ENCODE measurements at places on chromosomes 2 and 18.

DNA sequence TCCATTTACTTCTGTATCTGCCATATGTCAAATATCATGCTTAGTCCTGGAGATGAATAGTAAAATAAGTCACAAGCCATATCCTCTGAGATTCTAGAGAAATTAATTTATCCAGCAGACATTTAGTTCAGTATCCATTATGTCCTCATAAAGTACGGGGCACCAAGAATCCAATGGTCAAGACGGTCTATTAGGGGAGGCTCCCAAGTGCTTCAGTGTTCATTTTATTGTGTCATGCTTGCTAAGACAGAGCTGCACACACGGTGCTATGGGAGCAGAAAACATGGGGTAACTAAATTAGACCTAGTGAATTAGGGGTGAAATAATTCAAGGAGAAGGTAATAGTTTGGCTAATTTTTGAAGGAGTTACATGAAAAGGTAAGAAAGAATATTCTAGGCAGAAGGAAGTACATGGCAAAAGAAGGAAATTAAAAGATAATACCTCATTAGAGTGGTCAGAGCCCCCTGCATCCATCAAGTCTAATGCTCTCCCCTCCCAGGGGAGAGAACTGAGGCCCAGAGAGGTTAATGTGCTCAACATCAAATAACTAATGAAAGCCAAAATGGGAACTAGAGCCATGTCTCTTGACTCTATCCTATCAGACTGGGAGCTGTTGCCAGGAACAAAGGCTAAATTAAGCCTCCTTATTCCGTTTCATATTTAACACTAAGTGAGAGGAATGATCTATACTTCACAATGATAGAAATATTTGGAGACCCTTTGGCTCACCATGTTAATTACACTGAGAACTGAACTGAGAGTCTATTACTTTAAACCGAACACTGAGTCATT lies 358.7 kb downstream of the LRRTM1 start:
- no peaks in the 10 kb centered on the region for H3K36me3 ChIP-seq
- DNase-seq, result no peak
- no peak overlapping the region for H3K27ac ChIP-seq
- H3K4me3 ChIP-seq, result no peak overlapping the region
- peaks cover 7% of the 10 kb centered on the region for H3K27me3 ChIP-seq

DNA sequence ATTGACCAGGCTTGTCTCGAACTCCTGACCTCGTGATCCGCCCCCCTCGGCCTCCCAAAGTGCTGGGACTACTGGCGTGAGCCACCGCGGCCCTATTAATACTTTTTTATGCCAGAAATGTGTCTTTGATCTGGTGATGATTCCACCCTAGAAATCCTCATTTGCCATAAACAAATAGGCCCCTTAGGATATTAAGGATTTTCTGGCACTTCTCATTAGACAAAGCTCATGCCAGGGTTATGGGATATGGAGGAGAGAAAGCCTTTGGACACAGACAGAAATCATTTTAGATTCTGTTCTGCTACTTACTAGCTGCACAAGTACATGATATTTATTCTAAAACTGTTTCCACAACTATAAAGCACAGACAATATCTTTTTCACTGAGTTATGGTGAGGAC lies 24.1 kb downstream of the SLC40A1 start:
- no peak overlapping the region for H3K27ac ChIP-seq
- H3K4me3 ChIP-seq, result no peak overlapping the region
- no peaks in the 10 kb centered on the region for H3K36me3 ChIP-seq
- H3K4me1 ChIP-seq, result peaks cover 24% of the 10 kb centered on the region
- no peaks in the 10 kb centered on the region for H3K27me3 ChIP-seq

DNA sequence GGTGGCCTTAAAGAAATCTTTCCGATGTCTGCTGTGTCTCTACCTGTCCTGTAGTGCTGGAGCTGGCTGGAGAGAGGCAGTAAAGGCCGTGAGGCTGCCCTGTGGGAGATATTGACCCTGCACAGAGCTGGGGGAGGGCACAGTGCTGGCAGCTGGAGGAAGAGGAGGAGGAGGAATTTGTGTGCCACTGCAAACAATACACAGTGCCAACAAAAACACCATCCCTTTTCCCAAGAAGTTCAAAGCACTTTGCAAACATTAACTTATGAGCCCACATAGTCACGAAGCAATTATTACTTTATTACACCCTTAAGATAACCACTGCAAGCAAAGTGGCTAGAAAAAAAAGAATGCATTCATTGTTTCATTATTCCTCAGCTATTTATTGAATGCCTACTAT lies 45.0 kb upstream of the CYTIP start:
- no peaks in the 10 kb centered on the region for H3K36me3 ChIP-seq
- H3K4me3 ChIP-seq, result no peak overlapping the region
- no peaks in the 10 kb centered on the region for H3K27me3 ChIP-seq
- no peaks in the 10 kb centered on the region for H3K4me1 ChIP-seq

- peak overlapping the region; percentile 13 for H3K27ac ChIP-seq
- DNase-seq, result no peak
- H3K36me3 ChIP-seq, result no peaks in the 10 kb centered on the region
- no peaks in the 10 kb centered on the region for H3K27me3 ChIP-seq
Measured at GRCh38 chr2:63378589-63378988, 209.7 kb downstream of the WDPCP start.

DNA sequence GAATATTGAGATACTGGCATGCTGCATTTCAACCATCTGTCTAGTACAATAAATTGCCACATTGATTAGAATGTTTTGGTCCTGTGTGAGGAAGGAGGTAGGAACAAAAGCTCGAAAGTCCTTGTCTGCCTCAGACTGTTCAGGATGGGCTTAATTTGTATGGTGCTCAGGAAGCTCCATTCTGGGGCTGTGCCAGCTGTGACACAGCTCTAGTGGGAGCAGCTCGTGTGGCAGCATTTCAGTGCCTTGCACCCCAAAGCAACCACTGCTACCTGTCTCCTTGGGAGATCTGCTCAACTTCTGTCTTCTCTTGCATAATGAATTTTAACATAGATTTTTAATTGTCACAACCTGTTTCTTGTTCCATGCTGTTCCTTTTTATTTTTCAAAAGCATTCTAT lies 144.4 kb upstream of the THUMPD2 start:
- no peak overlapping the region for H3K4me3 ChIP-seq
- DNase-seq, result no peak
- no peaks in the 10 kb centered on the region for H3K36me3 ChIP-seq
- H3K27me3 ChIP-seq, result no peaks in the 10 kb centered on the region
- no peaks in the 10 kb centered on the region for H3K4me1 ChIP-seq

GRCh38 chr2:157789933-157790511 lies 86.1 kb downstream of the ACVR1 start:
- no peaks in the 10 kb centered on the region for H3K4me1 ChIP-seq
- no peak for DNase-seq
- no peaks in the 10 kb centered on the region for H3K36me3 ChIP-seq
- no peak overlapping the region for H3K4me3 ChIP-seq

DNA sequence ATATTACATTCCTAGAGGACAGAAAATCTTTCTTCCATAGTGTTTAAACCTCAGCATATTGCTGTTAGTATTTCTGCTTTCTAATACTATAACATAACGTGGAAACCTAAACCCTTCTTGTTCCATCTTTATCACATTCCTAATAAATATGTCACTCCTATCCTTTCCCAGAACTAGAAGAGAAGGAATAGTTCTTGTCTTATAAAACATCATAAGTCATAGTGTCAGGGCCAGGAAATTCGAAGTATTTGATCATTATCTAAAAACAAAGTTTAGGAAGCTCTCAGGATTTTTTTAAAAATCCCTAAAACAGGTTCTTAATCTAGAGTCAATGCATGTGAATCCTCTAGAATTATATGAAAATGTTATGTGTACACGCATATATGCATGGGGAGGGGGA lies 2.0 kb downstream of the NHEJ1 start:
- H3K27me3 ChIP-seq, result no peaks in the 10 kb centered on the region
- H3K4me1 ChIP-seq, result 0 out of 2 replicates have a peak, but pooled peaks cover 8% of the 10 kb centered on the region

- H3K27me3 ChIP-seq, result no peaks in the 10 kb centered on the region
- no peak for DNase-seq
- no peak overlapping the region for H3K27ac ChIP-seq
- H3K4me1 ChIP-seq, result no peaks in the 10 kb centered on the region
- no peak overlapping the region for H3K4me3 ChIP-seq
- H3K36me3 ChIP-seq, result no peaks in the 10 kb centered on the region
Measured at GRCh38 chr18:34281722-34282121, 57.0 kb upstream of the NOL4 start.

- no peak overlapping the region for H3K27ac ChIP-seq
- no peak for DNase-seq
- no peaks in the 10 kb centered on the region for H3K36me3 ChIP-seq
- H3K27me3 ChIP-seq, result peaks cover 10% of the 10 kb centered on the region
Measured at GRCh38 chr2:59027320-59027719, 786.2 kb upstream of the FANCL start.

GRCh38 chr18:68865021-68865420 lies 67.1 kb downstream of the CCDC102B start:
- H3K36me3 ChIP-seq, result no peaks in the 10 kb centered on the region
- no peaks in the 10 kb centered on the region for H3K4me1 ChIP-seq
- H3K27me3 ChIP-seq, result no peaks in the 10 kb centered on the region
- no peak overlapping the region for H3K4me3 ChIP-seq
- no peak overlapping the region for H3K27ac ChIP-seq
- DNase-seq, result no peak

GRCh38 chr2:210054696-210055095 lies 52.3 kb downstream of the RPE start:
- no peak overlapping the region for H3K27ac ChIP-seq
- H3K4me1 ChIP-seq, result no peaks in the 10 kb centered on the region
- DNase-seq, result no peak
- no peak overlapping the region for H3K4me3 ChIP-seq
- H3K27me3 ChIP-seq, result no peaks in the 10 kb centered on the region
- H3K36me3 ChIP-seq, result no peaks in the 10 kb centered on the region

GRCh38 chr2:40041422-40042382 lies 262.6 kb upstream of the THUMPD2 start:
- H3K4me1 ChIP-seq, result no peaks in the 10 kb centered on the region
- no peak overlapping the region for H3K27ac ChIP-seq
- DNase-seq, result no peak
- no peak overlapping the region for H3K4me3 ChIP-seq
- H3K27me3 ChIP-seq, result no peaks in the 10 kb centered on the region

GRCh38 chr2:8525582-8526402 lies 156.1 kb upstream of the ID2 start:
- H3K4me1 ChIP-seq, result no peaks in the 10 kb centered on the region
- H3K27me3 ChIP-seq, result peaks cover 92% of the 10 kb centered on the region
- H3K27ac ChIP-seq, result no peak overlapping the region
- no peaks in the 10 kb centered on the region for H3K36me3 ChIP-seq
- no peak for DNase-seq
